DND-41 (cell line): ENCODE measurements at places on chromosomes 12 and 14.

DNA sequence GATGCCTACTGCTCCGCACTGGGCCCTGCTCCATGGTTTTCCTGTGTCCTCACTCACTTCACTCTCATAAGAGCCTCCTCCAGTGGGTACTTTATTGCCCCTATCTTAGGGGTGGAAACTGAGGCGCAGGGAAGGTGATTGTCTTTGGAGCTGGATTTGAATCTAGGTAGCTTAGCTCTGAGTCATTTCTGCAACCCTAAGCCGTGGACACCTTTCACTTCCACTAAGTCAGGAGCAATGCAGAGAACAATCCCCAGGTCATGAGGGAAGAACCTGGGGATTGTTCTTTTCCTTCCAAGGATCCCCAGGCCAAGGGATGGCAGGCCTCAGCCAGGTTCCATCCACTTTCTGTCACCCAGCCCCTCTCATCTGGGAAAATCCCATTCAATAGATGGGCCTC, 20.3 kb downstream of the VDR start:
- DNase-seq: no peak

- DNase-seq: peak; percentile 87
Measured at GRCh38 chr12:49967042-49967776, 5.5 kb downstream of the AQP5 start.

DNA sequence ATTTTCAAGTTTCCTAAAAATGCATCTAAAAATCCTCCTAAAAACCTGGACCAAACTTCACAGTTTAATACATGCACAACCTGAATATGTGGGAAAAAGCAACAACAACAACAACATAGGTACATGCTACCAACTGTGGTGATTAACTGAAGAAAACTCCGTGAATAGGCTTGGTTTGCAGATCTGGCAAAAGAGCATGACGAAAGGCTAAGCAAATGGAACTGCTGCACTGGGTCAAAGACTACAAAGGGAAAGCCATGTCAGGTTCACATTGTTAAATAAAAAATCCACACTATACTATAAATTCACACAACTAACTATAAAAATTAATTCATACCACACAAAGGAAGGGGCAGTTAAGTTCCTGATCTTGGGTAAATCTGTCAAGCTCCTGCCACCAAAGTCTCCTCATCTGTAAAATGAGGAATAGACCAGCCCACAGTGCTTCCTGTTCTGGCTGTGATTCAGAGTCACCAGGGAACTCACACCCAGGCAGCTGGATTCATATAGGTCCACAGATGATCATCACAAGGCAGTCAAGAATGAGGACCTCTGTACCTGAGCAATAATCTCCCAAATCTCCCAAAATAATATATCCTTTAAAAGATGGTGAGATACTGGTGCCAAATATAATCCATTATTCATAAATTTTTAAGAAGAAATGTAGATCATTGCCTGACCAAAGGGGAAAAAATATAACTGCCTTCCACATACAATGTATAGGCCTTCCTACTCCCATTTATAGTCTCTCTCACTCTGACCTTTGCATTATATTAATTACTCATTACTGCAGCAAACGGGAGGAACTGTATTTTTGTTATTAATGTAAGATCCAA, 7.0 kb downstream of the CORO1C start:
- DNase-seq: peak; percentile 18

DNA sequence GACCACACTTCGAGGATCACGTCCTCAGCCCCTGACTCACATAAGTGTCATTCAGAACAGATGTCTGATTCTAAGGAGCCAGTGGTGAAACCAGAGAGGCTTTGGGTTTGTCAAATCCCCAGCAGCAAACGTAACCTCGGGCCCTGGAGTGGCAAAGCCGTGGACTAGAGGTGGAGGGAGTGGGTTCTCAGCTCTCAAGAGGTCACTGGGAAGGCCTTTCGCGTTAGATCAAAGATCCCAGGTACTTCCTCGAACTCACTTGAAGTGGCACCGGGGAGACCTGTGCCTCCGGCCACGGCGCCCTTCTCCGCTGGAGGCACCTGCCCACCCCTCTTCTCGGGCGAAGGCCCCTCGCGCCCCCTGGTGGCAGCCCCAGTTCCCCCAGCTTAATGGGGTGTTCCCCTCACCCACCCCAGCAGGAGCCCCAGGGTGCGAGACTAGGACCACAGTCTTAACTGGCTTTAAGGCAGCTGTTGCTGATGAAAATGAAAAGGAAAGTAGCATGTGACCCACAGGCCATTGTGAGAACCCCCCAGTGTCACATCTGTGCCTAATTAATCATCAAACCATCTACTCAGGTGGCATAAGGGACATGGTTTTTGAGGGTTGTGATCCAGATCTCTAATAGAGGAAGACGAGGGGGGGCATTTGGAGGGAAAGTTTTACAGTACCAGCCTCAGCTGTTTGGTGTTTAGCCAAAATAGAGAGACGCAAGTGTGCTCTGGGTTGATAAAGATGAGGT, 672 bp upstream of the ESR2 start:
- peak; percentile 79 for DNase-seq

DNA sequence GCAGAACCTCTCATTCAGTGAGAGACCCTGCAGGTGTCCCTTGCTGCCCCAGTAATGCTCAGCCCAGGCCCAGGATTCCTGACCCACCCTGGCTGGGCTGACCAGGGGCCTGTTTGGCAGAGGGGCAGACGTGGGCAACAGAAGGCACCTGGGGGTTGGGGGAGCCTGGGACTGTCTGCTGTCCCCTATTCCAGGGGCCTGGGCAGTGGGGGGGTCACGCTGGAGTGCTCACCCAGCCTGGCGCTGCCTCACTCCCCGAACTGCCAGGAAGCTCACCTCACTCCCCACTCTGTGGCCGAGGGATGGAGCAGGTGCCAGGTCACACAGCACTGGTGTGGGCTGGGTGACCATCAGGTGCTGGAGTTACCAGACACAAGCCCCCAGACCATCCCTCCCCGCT, 22.6 kb upstream of the NUDT14 start:
- no peak for DNase-seq

DNA sequence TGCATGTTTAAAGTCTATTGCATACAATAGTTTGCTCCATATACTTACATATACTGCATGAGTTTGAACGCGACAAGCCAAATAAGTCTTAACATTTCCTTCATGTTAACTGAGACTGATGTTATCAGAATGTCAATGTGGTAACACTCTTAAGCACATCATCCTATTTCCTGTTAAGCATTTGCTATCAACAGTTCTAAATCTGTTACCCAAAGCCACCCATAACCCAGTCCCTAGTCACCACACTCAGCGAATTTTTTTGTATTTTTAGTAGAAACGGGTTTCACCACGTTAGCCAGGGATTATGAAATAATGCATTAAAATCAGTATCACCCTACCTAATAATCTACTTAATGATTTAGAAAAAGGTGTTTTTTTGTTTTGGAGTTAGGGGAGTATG, 39.4 kb downstream of the HNRNPC start:
- no peak for DNase-seq

DNA sequence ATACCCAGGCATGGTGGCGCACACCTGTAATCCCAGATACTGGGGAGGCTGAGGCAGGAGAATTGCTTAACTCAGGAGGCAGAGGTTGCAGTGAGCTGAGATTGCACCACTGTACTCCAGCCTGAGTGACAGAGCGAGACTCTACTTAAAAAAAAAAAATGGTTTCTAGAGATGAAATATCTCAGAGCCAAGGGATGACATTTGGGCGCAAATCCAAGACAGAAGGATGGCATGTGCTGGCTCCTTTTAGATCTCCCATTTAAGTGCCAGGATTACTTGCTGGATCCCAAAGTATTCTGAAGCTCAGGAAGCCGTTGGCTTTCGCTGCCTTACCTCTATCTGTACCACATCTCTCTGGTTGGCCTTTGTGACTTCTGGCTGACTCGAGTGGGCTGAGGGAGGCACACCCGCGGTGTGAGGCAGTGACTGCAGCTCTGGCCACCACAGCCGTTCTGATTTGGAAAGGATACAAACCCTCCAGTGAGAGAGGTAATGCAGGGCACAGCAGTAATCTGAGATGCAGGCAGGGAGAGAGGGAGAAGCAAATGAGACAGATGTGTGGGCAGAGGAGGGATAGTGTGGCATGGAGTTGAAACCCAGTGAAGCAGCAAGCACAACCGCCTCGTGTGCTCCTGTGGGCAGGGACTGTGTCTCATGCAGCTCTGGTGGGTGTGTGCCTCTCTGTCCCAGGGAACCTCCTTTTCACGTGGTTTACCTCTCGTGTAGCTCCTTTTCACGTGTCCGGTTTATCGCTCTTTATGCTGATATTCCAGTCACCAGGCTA, 4.9 kb downstream of the B4GALNT3 start:
- no peak for DNase-seq

DNA sequence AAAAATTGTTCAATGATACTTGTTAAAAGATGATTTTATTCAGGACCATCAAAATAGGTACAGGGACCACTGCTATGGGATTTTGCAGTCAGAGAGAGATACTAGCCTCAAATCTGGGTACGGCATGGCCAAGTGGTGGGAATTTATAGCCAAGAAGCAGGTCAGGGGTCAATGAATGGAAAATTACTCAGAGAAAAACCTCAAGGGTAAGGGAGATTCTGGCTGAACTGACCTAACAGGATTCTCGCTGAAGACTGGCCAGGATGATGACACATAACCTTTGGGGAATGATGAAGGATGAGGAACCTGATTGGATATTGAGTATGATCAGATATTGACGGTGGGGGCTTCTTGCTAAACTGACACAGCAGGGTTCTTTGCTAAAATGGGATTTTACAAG, 32.7 kb downstream of the DEPDC4 start:
- DNase-seq: no peak

- DNase-seq: no peak
Measured at GRCh38 chr12:26156201-26156871, 31.5 kb upstream of the BHLHE41 start.

- no peak for DNase-seq
Measured at GRCh38 chr12:30746190-30746589, 8.6 kb downstream of the CAPRIN2 start.

DNA sequence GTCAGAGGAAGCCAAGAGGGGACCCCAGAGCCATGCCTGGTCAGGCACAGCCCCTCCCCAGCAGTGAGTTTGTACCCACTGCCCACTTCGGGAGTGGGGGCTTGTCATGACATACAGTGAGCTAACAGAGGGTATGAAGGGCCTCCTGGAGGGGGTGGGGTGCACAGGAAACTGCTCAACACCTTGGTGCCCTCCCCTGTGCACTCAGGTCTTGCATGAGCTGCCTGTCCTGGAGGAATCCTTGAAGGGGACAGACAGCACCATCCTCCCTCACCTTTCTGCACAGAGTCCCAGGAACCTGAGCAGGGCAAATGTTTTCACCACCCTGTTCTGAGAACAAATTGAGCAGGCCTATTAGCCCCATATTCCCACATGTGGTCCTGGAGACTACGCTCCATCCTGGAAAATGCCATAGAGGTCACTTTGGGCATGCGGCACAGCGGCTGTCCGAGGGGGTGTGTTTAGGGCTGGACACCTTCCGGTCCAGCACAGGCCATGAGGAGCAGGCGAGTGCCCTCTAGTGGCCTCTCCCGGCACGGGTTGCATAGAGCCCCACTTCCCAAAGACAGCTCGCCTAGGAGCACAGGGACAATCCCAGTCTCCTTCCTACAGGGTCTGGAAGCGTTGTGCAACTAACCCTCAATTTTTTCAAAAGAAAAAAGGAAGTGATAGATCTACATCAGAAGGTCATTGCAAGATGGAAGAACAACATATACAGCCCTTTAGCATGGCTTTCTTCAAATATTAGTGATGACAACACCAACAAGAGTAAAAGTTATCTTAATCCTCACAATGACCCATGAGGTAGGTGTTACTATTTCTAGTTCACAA, 31.9 kb upstream of the ZFP36L1 start:
- no peak for DNase-seq

GRCh38 chr12:119528241-119528640, 65.3 kb upstream of the TMEM233 start:
- no peak for DNase-seq

GRCh38 chr14:96129128-96129736, 75.4 kb upstream of the BDKRB2 start:
- no peak for DNase-seq

DNA sequence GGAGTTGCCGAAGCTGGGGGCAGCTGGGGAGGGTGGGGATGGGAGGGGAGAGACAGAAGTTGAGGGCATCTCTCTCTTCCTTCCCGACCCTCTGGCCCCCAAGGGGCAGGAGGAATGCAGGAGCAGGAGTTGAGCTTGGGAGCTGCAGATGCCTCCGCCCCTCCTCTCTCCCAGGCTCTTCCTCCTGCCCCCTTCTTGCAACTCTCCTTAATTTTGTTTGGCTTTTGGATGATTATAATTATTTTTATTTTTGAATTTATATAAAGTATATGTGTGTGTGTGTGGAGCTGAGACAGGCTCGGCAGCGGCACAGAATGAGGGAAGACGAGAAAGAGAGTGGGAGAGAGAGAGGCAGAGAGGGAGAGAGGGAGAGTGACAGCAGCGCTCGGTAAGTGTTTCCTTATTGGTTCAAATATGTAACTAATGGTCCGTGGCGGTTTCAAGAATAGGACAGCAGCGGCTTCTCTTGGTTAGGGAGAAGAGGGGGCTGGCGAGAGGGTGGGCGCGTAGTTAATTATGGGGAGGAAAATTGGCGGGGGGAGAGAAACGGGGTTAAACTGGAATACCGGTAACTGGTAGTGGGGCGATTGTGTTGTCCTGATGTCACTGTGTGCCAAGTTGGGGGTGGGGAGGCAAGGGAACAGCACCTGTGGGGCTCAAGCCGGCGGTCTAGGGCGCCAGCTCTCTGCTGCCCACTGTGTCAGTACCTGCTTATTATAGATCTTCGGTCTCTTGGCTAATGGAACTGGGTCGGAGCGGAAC, 8.4 kb downstream of the HOXC8 start:
- no peak for DNase-seq

DNA sequence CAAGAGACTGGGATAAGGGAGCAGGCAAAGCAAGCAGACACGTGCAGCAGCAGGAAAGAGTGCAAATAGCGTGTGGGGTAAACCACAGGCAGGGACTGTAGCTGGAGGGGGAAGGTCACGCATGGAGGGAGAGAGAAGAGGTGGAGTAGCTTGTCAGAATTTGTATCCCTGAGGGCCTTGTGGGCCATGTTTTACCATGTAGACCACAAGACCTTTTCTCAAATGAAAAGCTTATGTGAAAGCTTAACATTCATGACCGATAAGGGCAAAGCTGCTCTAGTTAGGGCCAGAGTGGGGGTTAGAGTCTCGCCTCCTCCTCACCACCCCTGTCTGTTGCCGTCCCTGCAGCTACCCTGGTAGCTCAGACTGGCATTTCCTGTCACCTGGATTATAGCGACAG, 152.9 kb upstream of the E2F7 start:
- no peak for DNase-seq

DNA sequence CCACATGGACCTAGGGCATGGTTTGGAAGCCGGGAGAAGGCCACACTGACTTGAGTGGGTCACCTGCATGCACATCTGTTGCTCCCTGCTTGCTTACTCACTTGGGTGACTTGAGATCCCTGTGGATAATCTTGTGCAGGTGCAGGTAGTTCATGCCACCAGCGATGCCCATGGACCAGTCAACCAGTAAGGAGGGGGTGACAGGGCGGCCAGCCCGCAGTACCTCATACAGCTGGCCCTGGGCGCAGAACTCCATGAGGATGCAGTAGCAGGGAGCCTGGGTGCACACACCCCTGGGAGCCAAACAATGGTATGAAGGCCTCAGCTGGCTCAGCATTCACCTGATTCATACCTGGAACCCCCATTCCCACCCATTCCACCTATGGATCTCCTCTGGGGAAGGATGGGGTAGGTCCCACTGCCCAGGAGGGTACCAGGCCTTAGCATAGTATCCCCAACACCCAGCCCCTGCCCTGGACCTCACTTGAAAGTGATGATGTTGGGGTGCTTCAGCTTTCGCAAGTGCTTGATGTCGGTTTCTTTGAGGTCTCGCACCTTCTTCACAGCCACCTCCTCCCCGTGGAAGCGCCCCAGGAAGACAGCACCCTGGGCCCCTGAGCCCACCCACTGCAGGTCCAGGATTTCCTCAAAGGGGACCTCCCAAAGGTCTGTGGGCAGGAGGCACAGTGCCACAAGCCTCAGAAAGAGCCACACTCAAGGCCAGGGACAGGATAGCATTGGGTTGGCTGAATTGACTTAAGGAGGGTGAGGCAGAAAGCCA, 13.1 kb downstream of the MAP3K12 start:
- DNase-seq: no peak
